ENCODE measurements at places on chromosomes 5 and 9.
A peak's percentile ranks its signal among the peaks of the same experiment; 100 is the strongest.

GRCh38 chr9:69218166-69218565 lies 44.1 kb downstream of the TJP2 start:
- no peak for DNase-seq

DNA sequence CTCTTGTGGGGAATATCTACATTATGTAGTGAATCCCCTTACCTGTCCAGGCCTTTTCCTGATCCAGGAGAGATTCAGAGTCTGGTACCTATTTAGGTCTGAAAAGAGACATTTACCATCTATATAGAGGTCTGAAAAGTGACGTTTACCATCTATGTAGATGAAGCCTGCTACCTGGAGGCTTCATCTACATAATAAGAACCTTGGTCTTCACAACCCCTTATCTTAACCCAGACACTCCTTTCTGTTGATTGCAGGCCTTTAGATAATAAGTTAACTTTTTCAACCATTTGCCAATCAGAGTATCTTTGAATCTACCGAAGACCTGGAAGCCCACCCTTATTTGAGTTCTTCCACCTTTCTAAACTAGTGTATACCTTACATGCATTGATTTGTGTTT lies 113.0 kb upstream of the DMRT1 start:
- DNase-seq, result no peak

DNA sequence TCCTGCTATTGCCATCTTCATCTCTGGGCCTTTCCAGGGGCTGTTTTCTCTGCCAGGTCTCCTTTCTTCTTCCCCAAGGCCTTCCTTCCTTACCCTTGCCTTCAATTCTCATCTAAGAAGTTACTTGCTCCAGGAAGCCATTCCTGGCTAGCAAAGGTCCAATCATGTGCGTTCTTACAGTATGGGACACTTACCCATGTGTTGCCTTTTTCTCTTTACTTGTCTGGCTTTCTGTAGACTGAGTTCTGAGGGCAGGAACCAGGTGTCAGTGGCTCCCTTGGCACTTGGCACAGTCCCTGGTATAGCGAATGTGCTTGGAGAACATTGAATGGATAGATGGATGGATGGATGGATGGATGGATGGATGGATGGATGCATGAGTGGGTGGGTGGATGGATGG lies 10.2 kb downstream of the FOXI1 start:
- no peak for DNase-seq

GRCh38 chr9:98568234-98568908 lies 140.4 kb downstream of the GABBR2 start:
- no peak for DNase-seq

GRCh38 chr5:169812786-169813185 lies 167.5 kb downstream of the INSYN2B start:
- DNase-seq, result peak; percentile 52

GRCh38 chr9:126991183-126991582 lies 76.6 kb downstream of the RALGPS1 start:
- DNase-seq, result no peak

- DNase-seq, result no peak
Measured at GRCh38 chr5:172706796-172707195, 64.2 kb downstream of the DUSP1 start.

GRCh38 chr5:36177715-36178523 lies 26.0 kb downstream of the SKP2 start:
- peak; percentile 64 for DNase-seq

Data from NCI-H1694 treated with DMSO at 0.1 percent for 48 hours (cell line).